Caki2 (cell line): ENCODE measurements at places on chromosomes 6 and 20.

- no peak for DNase-seq
Measured at GRCh38 chr6:57072108-57072507, 17.9 kb upstream of the ZNF451 start.

DNA sequence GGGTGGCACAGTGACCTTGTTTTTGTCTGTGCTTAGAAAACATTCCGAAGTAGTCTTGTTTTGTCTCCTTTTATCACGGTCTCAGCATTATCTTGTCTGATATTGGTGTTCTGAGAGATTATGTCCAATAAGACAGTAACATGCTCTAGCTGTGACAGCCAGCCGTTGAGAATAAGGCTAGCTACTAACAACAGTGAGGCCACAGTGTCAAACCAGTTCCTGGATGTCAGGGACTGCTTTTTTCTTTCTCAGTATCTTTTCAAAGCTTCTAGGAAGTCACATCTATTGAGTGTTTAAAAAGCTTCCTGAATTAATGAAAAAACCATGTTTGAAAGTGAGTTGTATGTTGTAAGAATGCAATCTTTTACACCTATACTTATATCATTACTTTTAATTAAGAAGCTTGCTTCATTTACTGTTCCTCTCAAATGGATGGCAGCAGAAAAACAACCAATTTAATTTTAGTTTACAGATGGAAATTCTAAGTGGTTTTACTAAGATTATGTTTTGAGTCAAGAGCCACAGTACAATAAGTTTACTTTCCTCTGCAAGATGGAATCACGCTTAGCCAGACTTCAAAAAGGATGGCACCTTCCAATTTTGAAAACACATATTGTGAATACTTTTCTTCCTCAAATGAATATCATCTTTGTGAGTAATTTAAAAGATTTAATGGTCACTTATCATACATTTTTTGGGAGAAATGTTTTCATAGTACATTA, 53.1 kb downstream of the MAP3K7 start:
- DNase-seq, result no peak

- DNase-seq, result peak; percentile 48
Measured at GRCh38 chr6:5139828-5140771, 55.0 kb downstream of the PPP1R3G start.

DNA sequence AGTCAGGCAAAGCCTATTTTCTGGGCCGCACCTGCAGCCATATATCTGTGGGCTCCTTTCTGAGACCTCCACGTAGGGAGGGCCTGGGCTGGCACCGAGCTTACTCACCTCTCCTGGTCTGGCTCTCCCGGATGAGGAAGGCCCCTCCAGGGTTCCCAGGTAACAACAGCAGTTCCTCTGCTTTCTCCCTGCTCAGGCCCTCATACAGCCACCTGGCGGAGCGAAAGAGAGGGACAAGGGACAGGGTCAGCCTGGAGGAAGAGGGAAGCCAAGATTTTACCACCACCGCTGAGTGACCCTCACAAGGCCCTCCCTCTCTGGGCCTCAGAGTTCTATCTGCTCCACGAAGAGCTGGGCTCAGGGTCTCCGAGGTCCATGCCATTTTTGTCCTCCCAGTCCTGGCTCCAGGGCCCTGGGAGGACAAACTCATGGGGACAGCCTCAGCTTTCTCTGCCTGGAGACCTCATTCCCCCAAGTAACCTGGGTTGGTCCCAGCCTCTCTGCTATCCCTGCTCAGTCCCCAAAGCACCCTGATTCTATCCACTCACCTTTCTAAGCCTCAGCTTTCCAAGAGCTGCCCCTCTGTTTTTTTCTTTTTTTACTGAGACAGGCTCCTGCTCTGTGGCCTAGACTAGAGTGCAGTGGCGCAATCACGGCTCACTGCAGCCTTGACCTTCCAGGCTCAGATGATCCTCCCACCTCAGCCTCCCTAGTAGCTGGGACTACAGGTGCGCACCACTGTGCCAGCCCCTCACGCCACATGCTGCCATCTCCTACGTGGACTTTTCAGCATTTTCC, 13.3 kb downstream of the SLA2 start:
- DNase-seq, result no peak

- no peak for DNase-seq
Measured at GRCh38 chr6:105080279-105080678, 99.5 kb downstream of the POPDC3 start.
